ENCODE measurements at places on chromosomes 11 and 22.

- DNase-seq: no peak
These were observed 48.2 kb downstream of the CSF2RB start for GRCh38 chr22:36961626-36962025.

DNA sequence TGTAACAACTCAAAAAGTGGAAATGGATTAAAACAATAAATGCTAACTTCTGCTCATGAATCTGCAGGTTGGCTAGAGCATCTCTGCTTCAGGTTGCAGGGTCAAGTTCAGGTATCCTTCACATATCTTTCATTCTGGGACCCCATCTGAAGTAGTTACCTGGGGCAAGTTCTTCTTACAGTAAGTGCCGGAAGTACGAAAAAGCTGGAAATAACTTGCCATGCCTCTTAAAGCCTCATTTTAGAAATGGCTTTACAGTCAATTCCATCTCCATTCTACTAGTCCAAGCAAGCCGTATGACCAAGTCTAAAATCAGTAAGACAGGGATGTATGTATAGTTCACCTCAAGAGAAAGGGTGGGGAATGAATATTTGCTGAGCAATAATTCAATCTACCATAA lies 93.7 kb downstream of the FCHSD2 start:
- no peak for DNase-seq

DNA sequence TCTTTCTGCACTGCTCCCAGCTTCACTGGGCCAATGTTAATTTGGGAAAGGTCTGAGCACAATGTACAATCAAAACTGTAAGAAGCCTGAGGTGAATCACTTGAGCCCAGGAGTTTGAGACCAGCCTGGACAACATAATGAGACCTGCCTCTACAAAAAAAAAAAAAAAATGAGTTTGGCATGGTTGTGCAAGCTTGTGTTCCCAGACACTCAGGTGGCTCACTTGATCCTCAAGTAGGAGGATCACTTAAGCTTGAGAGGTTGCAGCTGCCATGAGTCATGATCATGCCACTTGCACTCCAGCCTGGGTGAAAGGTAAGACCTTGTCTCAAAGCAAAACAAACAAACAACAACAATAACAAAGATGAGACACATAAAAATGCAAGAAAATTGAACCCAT lies 38.6 kb upstream of the SC5D start:
- no peak for DNase-seq

GRCh38 chr11:59174664-59175033 lies 2.7 kb downstream of the DTX4 start:
- no peak for DNase-seq

GRCh38 chr22:41668971-41669911 lies 19.4 kb downstream of the SNU13 start:
- DNase-seq: peak; percentile 18

GRCh38 chr11:76131671-76132631 lies 74.4 kb downstream of the WNT11 start:
- DNase-seq: no peak

GRCh38 chr22:46578824-46579561 lies 41.2 kb upstream of the GRAMD4 start:
- DNase-seq: no peak

Data from omental fat pad (tissue), 4 donors.